Myometrial cell (primary cell): ENCODE measurements at places on chromosomes 4 and X. TPM values are rescaled to one million over a fixed set of nuclear protein-coding genes. Genes with fewer than 3 reads are reported as not detected.

Gene PDCL2
- not detected in 2 replicates for total RNA-seq

Gene SHROOM4
- 0.86 and 1.2 TPM in 2 replicates for total RNA-seq

Gene SCLT1
- total RNA-seq, result 13.5 and 14.5 TPM in 2 replicates

Gene CSAG3
- not detected in 2 replicates for total RNA-seq

Gene FAM47E
- under 0.01 and 0.86 TPM in 2 replicates for total RNA-seq

Gene CPZ
- 2.9 and 3.5 TPM in 2 replicates for total RNA-seq

Gene PABPC1L2A
- not detected in 2 replicates for total RNA-seq

Gene TMSB15A
- total RNA-seq, result 4.6 and 7.5 TPM in 2 replicates

Gene PPP1R3F
- 0.58 and 8.2 TPM in 2 replicates for total RNA-seq

Gene NXF2
- total RNA-seq, result not detected in 2 replicates

Gene FANCB
- total RNA-seq, result 4.6 and 9.2 TPM in 2 replicates

Gene TGIF2LX
- total RNA-seq, result not detected in 2 replicates

Gene GLOD5
- not detected in 2 replicates for total RNA-seq

Gene MTMR8
- not detected in 2 replicates for total RNA-seq

Gene SPIN3
- 1.2 and 4.4 TPM in 2 replicates for total RNA-seq

Gene RIPPLY1
- not detected in 2 replicates for total RNA-seq

Gene ARMCX2
- 102 and 107 TPM in 2 replicates for total RNA-seq

Gene SYTL5
- under 0.01 TPM in 1 of 2 replicates, not detected in the other for total RNA-seq

Gene KIT
- 0.58 TPM in 1 of 2 replicates, not detected in the other for total RNA-seq

Gene ADH1B
- total RNA-seq, result 0.29 and 1.2 TPM in 2 replicates

Gene TMPRSS11A
- not detected in 2 replicates for total RNA-seq

Gene CSN1S1
- not detected in 2 replicates for total RNA-seq

Gene SLITRK4
- not detected in 2 replicates for total RNA-seq

Gene GJB1
- not detected in 2 replicates for total RNA-seq

Gene HDAC6
- total RNA-seq, result 30.3 and 31.7 TPM in 2 replicates
